ENCODE measurements at places on chromosomes 7 and 10.

GRCh38 chr10:108591417-108591816 is 1331.9 kb downstream of the XPNPEP1 start:
- no peak for DNase-seq

DNA sequence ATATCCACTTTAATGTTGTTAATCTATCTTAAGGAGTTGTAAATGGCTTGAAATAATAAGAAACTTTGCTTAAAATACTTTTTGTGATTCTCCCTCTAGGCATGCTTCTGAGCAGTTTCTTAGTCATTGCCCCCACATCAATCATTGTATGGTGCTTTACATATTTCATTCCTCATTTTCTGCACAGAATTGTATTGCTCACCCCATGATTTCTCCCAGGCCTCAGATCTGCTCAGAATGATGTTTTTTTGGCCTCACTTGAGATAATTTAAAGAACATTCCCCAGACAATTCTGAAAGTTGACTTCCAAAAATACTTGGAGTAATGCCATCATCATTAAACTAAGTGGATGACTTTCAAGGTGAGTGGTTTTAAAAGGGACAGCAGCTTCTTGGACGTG is 82.1 kb upstream of the PRPS1L1 start:
- DNase-seq, result no peak

DNA sequence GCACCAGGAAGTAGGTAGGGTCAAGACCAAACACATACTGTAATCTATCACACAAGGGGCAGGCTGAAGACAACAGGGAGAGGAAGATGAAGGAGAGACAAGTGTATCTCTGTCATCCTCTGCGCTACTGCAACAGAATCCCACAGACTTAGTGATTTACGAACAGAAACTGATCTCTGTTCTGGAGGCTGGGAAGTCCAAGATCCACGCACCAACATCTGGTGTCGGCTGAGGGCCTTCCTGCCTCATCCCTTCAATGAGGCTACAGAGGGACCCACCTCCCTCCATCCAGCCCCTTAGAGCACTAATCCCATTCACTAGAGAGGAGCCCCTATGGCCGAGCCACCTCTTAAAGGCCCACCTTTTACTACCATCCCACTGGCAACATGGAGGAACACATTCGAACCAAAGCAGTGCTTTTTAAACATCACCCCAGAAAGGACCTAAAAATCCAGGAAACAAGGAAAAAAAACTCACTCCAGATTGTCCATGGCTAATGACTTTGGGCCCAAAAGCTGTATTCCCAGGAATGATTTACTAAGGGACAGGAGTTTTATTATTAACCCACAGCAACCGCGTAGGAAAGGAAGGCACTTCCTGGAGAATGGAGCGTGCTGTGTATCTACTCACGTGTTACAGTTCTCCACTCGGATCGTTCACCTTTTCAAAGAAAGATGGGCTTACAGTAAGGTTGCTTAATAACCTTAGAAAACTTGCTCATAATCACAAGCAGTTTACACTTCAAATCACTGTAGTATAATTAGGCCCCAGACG is 4.2 kb downstream of the BNIP3 start:
- DNase-seq, result no peak

DNA sequence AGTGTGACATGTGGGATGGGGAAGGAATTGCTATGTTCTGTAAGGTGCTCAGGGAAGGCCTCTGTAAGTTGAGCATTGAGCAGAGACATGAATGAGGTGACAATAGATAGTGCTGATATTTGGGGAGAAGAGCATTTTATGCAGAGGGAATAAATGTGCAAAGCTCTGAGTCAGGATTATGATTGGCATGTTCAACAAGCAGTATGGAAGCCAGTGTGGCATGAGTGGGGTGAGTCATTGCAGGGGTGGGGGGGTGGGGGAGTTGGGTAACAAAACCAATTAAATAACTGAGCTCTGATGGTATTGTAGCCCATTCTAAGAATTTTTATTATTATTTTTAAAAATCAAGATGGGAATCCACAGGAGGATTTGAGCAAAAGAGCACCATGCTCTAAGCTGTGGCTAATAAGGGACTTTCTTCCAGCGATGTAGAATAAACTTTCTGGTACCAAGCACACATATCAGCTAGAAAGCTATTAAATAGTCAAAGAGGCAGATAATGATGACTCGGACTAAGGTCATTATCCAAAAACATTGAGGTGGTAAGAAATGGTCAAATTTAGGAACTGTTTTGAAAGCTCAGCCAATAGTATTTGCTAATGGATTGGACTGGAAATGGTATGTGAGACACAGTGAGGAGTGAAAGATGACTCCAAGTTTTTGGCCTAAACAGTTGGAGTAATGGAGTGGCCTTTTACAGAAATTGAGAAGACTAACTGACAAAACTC is 96.4 kb downstream of the PRKG1 start:
- no peak for DNase-seq

GRCh38 chr7:121329191-121330052 is 622 bp downstream of the WNT16 start:
- DNase-seq, result no peak

GRCh38 chr7:113100121-113100603 is 13.5 kb upstream of the GPR85 start:
- no peak for DNase-seq
